ENCODE measurements at places on chromosomes 6 and 20.

GRCh38 chr6:51740658-51741057 is 346.8 kb downstream of the PKHD1 start:
- DNase-seq, result no peak

GRCh38 chr20:25424536-25424935 is 17.1 kb downstream of the GINS1 start:
- no peak for DNase-seq

GRCh38 chr6:106309766-106310373 is 15.7 kb downstream of the ATG5 start:
- DNase-seq, result no peak

DNA sequence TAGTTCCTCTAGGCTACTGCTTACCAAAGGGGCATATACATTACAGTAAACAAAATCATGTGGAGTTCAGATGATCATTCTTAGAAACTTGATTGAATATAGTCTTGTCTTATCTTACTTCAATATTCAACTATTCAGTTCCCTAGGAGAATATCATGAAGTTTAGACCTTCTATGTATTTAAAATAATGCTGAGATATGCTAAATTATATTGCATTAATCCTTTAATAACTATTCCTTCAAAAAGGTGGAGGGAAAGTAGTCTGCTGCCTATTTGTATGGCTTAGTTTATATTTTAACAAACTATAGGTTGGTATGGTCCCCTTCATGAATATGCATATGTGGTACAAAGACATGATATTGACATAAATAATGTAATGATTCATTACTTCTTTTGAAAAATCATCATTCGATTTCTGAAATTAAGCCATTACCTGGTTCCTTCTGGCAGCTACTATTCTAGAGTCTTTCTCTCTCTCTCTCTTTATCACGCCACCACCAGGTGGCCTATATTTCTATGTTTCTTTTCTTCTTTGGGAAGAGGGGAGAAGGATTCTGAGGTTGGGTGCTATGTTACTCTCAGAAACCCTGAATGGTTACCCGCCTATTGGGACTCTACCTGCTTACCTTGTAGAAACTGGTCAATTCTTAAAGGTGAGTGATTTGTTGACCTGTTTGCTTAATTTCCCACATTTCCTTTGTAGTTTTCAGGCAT is 855.8 kb downstream of the HACE1 start:
- DNase-seq, result no peak

GRCh38 chr6:160004419-160005175 is 35.7 kb downstream of the IGF2R start:
- no peak for DNase-seq

DNA sequence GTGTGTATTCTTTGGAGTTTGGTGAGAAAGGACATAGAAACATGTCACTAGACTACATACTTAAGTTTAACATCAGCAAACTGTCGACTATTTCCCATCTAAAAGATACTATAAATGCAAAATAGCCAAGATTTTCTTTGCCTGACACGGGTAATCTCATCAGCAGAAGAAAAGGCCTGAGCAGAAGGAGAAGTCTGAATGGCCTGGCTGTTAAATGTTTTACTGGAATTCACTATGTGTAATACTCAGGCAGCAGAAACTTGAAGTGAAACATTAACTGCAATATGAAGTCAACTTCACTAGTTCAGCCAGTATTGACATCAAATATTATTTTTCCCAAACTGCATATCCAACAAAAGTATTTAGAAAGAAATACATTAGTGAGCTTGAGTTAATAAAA is 6.4 kb upstream of the DSE start:
- DNase-seq, result no peak

DNA sequence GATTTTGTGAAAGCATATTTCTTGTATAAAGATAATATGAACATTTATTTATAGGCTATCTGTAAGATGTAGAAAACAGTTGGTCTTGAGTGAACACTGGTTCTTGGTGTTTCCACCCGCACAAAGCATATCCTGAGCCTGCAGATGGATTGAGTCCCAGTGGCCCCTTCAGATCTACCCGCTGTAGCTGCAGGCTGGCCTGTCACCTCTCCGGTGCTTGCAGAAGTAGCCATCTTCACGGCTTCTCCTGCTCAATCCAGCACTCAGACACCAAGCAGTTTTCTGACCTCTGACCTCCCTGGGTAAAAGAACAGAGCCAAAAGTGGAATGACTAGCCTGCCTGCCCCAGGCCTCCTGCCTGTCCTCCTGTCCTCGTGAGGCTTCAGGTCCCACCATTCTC is 22.7 kb downstream of the LYRM2 start:
- no peak for DNase-seq

GRCh38 chr20:56409956-56410355 is 2.1 kb upstream of the CASS4 start:
- DNase-seq, result no peak

DNA sequence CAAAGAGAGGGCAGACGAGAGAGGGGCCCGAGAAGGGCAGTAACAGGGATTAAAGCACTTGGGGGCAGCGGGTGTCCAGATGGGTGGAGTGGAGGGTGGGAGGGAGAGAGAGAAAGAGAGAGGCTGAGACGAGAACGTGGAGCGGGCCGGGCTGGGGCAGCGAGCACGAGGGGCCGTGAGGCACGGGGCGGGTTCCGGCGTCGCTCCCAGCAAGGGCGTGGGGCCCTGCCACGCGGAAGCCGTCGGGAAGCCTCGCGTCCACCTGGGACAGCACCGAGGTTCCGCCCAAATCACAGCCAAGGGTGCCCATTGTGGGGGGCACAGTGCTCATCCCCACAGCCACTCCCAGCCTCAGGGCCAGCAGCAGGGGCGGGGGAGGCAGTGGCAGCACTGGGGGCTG is 49.8 kb downstream of the KCNQ2 start:
- no peak for DNase-seq

- no peak for DNase-seq
Measured at GRCh38 chr20:25532971-25533391, 52.4 kb downstream of the NINL start.

- no peak for DNase-seq
Measured at GRCh38 chr6:125952764-125953501, 3.6 kb upstream of the HINT3 start.

DNA sequence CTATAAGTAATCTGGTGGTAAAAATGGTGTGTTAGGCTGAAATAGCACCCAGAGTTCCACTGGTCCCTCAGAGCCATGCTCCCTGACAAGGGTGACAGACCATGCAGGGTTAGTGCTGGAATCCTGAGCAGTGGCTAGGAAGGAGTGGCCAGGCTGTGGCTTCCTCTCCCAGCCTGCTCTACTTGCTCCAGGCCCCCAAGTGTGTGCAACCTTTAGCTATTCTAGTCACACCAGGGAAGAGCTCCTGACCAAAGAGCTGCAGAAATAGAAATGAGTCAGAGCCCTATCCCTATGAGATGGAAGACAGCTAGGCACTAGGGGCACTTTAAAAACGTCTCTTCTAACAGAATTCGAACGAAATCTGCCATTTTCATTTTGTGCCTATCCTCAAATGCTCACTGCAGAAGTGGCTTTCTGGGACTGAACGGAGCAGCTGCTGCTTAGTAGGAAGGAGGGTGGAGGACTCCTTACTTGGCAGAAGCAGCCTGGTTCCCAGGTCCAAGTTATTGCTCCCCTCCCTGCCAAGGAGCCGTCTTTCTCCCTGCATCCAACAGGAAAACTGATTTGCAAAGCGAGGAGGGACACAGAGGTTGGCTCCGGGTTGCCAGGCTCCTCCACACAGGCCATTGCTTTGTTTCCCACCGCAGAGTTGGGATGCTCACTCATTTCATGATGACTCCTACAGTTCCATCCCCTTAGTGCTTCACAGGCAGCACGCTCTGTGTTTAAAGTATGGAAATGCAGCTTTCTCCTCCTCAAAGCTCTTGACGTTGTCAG is 754.5 kb downstream of the C6orf118 start:
- DNase-seq, result no peak

DNA sequence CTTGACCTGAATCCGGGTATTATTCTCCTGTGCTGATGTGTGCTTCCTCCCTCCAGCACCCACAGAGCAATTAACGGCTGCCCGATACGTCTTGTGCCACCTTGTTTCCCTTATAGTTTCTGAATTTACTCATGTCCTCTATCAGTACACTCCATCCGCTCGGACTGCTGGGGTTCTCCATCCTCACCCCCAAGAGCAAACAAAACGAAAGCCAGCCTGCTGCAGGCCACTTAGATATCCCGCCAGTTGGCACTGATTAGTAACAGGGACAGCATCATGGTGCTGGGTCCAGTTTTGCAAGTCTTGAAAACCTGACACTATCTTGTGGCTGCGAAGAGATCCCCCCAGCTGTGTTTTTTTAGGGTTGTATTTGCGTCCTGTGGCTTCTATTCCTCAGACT is 71.8 kb downstream of the SSR1 start:
- no peak for DNase-seq

DNA sequence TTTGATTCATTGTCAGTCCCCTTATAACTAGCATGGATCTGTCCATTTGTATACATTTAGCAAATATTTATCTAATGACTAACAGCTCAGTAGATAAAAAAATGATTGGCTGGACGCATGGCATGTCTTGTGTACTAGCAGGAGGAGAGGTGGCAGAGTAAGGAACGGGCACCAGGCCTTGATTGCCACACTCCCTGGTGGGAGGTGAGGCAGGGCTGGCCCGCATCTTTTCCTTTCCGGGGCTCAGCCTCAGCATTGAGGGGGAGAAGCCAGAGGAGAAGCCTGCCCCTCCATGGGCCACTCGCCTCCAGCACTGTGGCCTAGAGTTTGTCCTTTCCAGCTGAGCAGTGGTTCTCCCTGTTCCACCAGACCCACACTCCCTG is 84.9 kb upstream of the TMEM181 start:
- DNase-seq, result no peak

- no peak for DNase-seq
Measured at GRCh38 chr6:122651604-122652003, 41.4 kb downstream of the PKIB start.

GRCh38 chr6:131488780-131489179 is 84.2 kb upstream of the ARG1 start:
- no peak for DNase-seq

- no peak for DNase-seq
Measured at GRCh38 chr20:37494796-37495195, 26.3 kb upstream of the NNAT start.

- no peak for DNase-seq
Measured at GRCh38 chr20:3580412-3580811, 82.8 kb downstream of the GFRA4 start.

DNA sequence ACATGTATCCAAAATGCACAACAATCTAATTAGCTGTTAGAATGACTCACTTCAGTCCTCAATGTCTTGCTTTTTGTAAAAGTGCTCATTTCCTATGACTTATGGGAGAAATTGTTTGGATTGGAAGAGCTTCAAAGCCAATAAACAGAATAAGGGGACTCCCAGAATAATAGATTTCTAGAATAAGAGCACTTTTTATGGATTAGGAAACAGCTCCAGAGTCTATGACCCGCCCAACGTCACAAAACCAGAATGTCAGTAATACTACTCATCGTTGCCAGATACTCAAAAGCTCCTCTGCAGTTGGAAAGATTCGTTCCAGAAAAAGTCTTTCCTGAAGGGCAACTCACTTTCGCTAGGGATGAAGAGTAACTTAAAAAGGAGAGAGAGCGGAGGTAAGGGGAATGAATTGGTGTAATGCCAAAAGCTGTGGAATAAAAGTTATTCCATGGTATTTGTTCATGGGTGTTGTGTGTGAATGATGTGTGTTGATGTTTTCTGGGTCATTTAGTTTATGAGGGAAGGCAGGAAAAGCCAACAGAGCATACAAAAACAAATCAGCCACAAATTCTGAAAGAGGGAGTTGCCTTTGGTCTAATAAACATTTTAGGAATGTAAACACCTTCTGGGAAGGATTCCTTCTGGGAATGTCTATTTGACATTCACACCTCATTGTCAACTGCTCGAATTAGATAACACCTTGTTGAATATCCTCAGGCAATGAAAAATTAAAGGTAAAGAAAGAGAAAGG is 64.6 kb downstream of the SYNE1 start:
- no peak for DNase-seq

GRCh38 chr6:168498161-168498843 is 57.3 kb downstream of the SMOC2 start:
- no peak for DNase-seq

GRCh38 chr6:156914181-156914580 is 137.0 kb downstream of the ARID1B start:
- DNase-seq, result no peak

- DNase-seq, result no peak
Measured at GRCh38 chr20:35991142-35991771, 22.9 kb downstream of the CNBD2 start.

DNA sequence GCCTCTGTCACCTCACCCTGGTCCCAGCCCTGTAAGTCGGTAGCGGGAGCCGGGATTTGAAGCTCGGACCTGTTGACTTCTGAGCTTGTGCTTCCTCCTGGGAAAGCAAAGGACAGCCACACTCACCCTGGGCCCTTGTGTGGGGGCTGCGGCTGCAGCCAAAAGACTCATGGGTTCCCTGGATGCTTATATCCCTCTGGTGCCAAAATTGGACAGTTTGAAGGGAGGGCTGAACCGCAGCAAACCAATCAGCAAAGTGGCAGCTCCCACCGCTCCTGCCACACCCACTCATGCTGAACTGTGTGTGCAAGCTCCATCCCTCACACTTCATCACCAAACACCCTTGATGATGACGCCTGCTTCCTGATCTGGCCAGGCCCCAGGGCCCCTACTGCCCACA is 3.9 kb upstream of the CCN5 start:
- DNase-seq, result no peak

DNA sequence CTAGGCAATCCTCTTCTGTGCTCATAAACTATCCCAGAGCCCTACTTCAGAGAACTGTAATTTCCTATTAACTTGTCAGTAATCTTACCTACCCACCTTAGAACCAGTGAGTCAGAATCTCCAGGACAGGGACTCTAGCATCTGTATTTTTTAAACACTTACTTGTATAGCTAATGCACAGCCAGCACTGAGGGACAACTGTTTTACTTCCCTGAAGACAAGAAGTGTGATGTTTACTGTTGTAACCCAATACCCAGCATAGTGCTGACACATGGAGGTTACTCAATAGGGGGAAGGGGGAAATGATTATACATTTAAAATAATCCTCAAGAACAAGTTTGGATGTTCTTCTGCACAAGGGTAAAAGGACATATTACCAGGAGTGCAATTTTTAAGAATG is 130.8 kb downstream of the BTBD9 start:
- no peak for DNase-seq

Measured in cortex of kidney (tissue), 1 donor.